ENCODE measurements at places on chromosomes 6 and 20. TPM values are rescaled to one million over a fixed set of nuclear protein-coding genes. Genes with fewer than 3 reads are reported as not detected.

Gene TMEM74B
- total RNA-seq, result 0.96 TPM

Gene SAPCD1
- 11.1 TPM for total RNA-seq

Gene LRRC1
- total RNA-seq, result 151 TPM

Gene NOX3
- total RNA-seq, result not detected

Gene ADGRF4
- total RNA-seq, result 2.0 TPM

Gene TRIM40
- total RNA-seq, result 2.5 TPM

Gene SPDEF
- 28.3 TPM for total RNA-seq

Gene BHLHE23
- total RNA-seq, result not detected

Gene SIRPG
- 2.5 TPM for total RNA-seq

Gene DAAM2
- 31.6 TPM for total RNA-seq

Gene HLA-DQB2
- total RNA-seq, result 0.27 TPM

DNA sequence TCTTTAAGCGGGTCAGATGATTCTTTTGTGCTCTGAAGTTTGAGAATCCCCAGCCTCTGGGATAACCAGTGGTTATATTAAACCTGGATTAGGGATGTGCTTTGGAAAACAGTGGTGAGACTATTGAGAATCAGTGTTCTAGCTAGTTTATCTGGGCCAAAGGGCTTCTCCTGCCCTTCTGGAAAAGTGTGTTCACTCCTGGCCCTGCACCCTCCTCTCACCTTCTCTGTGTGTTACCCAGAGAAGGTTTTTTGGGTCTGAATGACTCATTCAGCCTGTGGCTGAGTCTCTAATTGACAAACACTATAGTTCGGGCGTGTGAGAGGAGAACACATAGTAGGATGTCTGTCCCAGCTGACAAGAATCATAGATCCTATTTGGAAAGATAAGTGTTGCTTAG is 66.7 kb downstream of the LRRC1 start:
- H3K27me3 ChIP-seq, result no peaks in the 10 kb centered on the region
- H3K4me3 ChIP-seq, result no peak overlapping the region
- H3K27ac ChIP-seq, result no peak overlapping the region
- peaks cover 10% of the 10 kb centered on the region for H3K4me1 ChIP-seq
- DNase-seq, result no peak

- no peak overlapping the region for H3K4me3 ChIP-seq
- DNase-seq, result no peak
- peaks cover 98% of the 10 kb centered on the region for H3K27me3 ChIP-seq
- H3K4me1 ChIP-seq, result no peaks in the 10 kb centered on the region
- H3K36me3 ChIP-seq, result no peaks in the 10 kb centered on the region
- H3K27ac ChIP-seq, result no peak overlapping the region
These were observed 17.6 kb downstream of the TFAP2B start for GRCh38 chr6:50836231-50836630.

GRCh38 chr20:52972190-52972937 is at the start of gene TSHZ2:
Gene TSHZ2, plus strand, starts transcription at chr20:52972358. Its CDS starts 936 bp downstream, at chr20:52973294.
- peaks cover 5% of the 10 kb centered on the region for H3K4me1 ChIP-seq
- peak within 1 kb of the TSS; percentile 2 for H3K4me3 ChIP-seq
- no peak for DNase-seq
- no peaks in the 10 kb centered on the region for H3K36me3 ChIP-seq
- peaks cover 47% of the 10 kb centered on the region for H3K27me3 ChIP-seq

GRCh38 chr20:39210341-39211036 is 248.3 kb downstream of the DHX35 start:
- no peak overlapping the region for H3K27ac ChIP-seq
- H3K4me1 ChIP-seq, result no peaks in the 10 kb centered on the region

DNA sequence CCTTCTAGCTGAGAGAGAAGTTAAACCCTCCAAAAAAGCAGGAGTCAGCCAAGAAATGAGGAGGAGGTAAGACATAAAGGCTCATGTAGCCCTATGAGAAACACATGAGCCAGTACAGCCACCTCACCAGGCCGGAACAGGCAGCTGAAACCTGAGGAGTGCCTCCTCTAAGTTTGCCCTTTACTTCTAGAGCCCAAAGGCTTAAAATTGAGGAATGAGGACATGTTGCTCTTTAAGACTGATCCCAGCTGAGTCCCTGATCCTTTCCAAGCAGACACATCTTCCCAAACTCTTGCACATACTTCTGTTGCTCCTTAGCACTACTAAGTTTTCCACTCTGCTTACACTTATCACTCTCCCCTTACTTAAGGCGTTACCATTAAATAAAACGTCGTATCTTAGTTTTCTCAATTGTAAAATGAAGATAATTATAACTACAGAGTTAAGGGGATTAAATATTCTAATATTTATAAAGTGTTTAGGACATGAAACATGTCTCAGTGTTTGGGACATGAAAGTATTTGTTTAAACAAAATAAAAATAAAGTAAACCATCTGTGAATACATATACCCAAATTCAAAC is 124.0 kb downstream of the OGFRL1 start:
- no peak overlapping the region for H3K4me3 ChIP-seq
- H3K27ac ChIP-seq, result peak overlapping the region; percentile 47
- H3K4me1 ChIP-seq, result peaks cover 26% of the 10 kb centered on the region
- no peaks in the 10 kb centered on the region for H3K36me3 ChIP-seq
- H3K27me3 ChIP-seq, result peaks cover 2% of the 10 kb centered on the region

GRCh38 chr6:107642861-107643328 is 153.0 kb downstream of the SOBP start:
- no peaks in the 10 kb centered on the region for H3K36me3 ChIP-seq
- no peaks in the 10 kb centered on the region for H3K27me3 ChIP-seq
- no peak overlapping the region for H3K27ac ChIP-seq
- no peak overlapping the region for H3K4me3 ChIP-seq
- no peaks in the 10 kb centered on the region for H3K4me1 ChIP-seq
- DNase-seq, result no peak

- peaks cover 40% of the 10 kb centered on the region for H3K4me1 ChIP-seq
- peak; percentile 42 for DNase-seq
These were observed 65.8 kb downstream of the PHACTR2 start for GRCh38 chr6:143743301-143744166.

DNA sequence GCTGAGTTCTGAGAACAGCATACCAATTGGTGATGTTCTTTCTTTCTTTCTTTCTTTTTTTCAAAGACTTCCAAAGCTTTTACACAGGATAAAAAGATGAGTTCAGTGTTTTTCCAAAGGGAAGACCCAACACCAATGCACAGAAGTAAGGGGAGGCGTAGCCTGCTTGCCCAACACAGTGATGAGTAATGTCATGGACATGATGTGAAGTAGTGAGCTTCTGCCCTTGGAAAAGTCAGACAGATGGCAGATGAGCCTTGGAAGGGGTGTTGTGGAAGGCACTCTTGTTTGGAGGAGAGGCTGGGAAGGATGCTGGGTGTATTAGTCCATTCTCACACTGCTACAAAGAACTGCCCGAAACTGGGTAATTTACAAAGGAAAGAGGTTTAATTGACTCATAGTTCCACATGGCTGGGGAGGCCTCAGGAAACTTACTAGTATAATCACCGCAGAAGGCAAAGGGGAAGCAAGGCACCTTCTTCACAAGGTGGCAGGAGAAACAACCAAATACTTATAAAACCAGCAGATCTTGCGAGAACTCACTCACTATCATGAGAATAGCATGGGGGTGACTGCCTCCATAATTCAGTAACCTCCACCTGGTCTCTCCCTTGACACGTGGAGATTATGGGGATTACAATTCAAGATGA is 12.6 kb downstream of the LRP11 start:
- H3K27ac ChIP-seq, result no peak overlapping the region
- H3K4me3 ChIP-seq, result no peak overlapping the region
- H3K36me3 ChIP-seq, result no peaks in the 10 kb centered on the region
- DNase-seq, result no peak

GRCh38 chr6:35419417-35419816 is 32.7 kb upstream of the FANCE start:
- peaks cover 13% of the 10 kb centered on the region for H3K4me1 ChIP-seq
- H3K4me3 ChIP-seq, result no peak overlapping the region
- H3K27me3 ChIP-seq, result no peaks in the 10 kb centered on the region
- no peak for DNase-seq
- H3K36me3 ChIP-seq, result peaks cover 25% of the 10 kb centered on the region

DNA sequence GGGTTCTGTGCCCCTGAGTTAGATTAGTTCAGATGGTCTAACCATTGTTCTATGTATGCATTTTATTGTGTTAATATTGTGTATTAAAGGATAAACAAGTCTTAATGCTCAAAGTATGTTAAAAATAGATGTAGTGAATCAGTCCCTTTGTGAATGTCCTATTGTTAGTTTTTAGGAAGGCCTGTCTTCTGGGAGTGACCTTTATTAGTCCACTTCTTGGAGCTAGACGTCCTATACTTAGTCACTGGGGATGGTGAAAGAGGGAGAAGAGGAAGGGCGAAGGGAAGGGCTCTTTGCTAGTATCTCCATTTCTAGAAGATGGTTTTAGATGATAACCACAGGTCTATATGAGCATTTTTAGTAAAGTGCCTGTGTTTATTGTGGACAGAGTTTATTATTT is 12.3 kb upstream of the HMGN4 start:
- no peak for DNase-seq
- H3K27me3 ChIP-seq, result no peaks in the 10 kb centered on the region
- H3K27ac ChIP-seq, result no peak overlapping the region
- H3K36me3 ChIP-seq, result no peaks in the 10 kb centered on the region
- no peak overlapping the region for H3K4me3 ChIP-seq

DNA sequence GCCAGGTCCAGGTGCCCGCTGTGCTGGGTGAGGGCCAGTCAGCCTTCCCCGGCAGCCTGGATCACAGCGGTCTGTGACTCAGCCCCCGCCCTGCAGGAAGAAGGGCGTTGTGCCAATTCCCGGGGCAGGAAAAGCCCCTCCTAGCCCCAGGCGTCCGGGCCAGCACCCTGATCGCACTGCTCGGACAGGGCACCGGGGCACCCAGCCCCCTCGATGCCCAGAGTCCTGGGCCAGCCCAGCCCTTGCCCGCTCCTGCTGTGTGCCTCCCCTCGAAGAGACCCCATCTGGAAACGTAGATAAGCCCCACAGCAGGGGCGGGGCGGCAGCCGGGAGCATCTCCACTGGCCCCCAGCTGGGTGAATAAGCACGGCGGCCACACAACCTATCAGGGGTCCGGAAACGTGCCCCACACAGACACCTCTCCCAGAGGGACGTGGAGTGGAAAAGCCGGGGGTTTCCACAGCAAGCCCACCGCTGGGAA is 9.9 kb downstream of the LAMA5 start:
- no peaks in the 10 kb centered on the region for H3K27me3 ChIP-seq
- peak overlapping the region; percentile 81 for H3K27ac ChIP-seq
- no peak overlapping the region for H3K4me3 ChIP-seq
- no peaks in the 10 kb centered on the region for H3K36me3 ChIP-seq
- H3K4me1 ChIP-seq, result peaks cover 66% of the 10 kb centered on the region

DNA sequence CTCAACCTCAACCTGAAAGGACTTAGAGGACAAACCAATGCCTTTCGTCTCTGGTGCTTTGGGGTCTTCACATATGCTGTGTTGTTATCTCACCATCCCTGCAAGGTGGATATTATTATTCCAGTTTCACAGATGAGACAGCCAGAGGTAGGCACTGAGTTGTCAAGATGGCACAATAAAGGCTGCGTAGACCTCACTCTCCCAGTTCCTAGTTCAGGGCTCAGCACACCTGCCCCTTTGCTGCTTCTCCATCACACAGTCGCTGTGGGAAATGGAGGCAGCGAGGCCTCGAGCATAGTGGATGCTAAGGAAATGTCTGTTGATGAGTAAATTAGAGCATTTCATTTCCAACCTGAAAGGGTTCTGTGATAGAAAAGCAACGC is 22.0 kb downstream of the FOXP4 start:
- H3K4me1 ChIP-seq, result no peaks in the 10 kb centered on the region
- H3K27me3 ChIP-seq, result no peaks in the 10 kb centered on the region
- DNase-seq, result no peak
- no peak overlapping the region for H3K4me3 ChIP-seq

DNA sequence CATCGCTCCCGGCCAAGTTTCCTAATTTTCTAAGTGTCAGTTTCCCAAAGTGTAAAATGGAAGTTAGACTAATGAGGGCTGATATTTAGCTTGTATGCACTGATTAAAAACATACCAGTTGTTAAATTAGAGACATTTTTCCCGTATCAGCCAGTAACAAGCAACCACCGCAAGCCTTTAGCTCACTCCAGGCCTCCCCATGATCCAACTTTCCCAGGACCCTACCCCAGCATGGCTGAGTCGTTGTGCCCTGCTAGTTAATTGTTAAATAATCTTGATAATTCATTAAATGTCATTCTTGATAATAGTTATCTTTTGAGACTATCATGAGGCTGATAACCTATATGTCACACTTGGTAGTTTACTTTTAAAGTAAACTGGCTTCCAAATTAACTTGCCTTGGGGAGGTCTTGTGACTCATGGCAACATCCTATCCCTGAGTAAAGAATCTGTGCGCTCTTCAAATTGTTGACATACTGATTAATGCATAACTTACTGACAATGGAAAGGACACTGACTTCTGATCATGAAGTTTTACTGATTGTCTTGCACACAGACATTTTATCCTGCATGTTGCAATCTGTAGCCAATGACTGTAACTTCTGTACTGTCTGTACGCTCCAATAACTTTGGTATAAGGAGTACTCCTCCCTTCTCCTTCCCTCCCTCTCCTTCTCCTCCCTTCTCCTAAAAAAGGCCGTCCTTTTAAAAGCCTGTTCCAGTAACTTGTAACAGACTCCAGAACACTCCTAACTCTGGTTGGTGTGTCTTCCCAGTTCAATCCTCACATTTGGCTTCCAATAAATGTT is 6.3 kb upstream of the GTF3C6 start:
- no peaks in the 10 kb centered on the region for H3K36me3 ChIP-seq
- H3K27me3 ChIP-seq, result no peaks in the 10 kb centered on the region
- peaks cover 9% of the 10 kb centered on the region for H3K4me1 ChIP-seq
- no peak for DNase-seq
- H3K4me3 ChIP-seq, result no peak overlapping the region

GRCh38 chr6:12371641-12372146 is 81.5 kb downstream of the EDN1 start:
- H3K27me3 ChIP-seq, result no peaks in the 10 kb centered on the region
- H3K4me1 ChIP-seq, result peaks cover 14% of the 10 kb centered on the region
- H3K4me3 ChIP-seq, result no peak overlapping the region
- no peak for DNase-seq
- H3K36me3 ChIP-seq, result no peaks in the 10 kb centered on the region
- peak overlapping the region; percentile 64 for H3K27ac ChIP-seq

GRCh38 chr6:125356884-125357283 is 55.1 kb upstream of the HDDC2 start:
- no peak overlapping the region for H3K4me3 ChIP-seq
- H3K4me1 ChIP-seq, result no peaks in the 10 kb centered on the region
- peak; percentile 22 for DNase-seq

DNA sequence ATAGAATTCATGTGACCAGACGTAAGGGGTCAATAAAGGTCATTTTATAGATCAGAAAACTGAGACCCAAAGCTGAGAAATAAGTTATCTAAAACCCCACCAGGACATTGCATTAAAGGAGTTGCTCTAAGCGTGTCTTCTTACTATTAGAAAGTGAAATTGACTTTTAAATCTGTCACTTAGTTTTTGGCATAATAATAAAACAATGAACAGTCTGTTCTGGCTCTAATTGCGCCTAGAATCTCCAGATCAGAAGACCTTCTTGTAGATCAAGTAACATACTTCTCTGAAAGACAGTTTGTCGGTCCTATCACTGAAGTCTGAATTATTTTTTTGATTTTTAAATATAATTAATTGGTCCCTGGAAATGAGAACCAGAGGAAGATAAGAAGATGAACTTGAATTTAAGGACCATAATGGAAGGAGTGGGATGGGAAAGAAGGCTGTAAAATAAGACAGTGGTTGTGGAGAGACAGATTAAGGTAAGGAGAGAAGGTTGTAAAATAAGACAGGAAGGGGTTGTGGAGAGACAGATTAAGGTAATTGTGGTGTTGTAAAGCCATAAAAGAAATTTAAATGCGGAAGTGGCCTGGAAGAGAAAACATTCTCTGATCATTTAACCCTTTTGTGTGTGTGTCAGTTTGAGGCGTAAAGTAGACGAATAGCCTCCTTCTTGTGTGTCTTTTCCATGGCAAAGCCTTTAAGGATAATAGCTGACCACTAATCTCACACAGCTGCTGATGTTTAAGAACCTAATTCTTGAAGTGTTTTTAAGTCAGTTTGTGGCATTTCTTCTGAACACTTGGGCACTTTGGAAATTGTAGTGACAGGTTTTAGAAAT is 20.1 kb downstream of the TOP1 start:
- peak overlapping the region; percentile 75 for H3K27ac ChIP-seq
- peaks cover 81% of the 10 kb centered on the region for H3K4me1 ChIP-seq
- no peaks in the 10 kb centered on the region for H3K36me3 ChIP-seq
- peak overlapping the region; percentile 1 for H3K4me3 ChIP-seq
